ENCODE measurements at places on chromosomes 7 and 10.

GRCh38 chr10:60140651-60141632 lies 234.6 kb upstream of the CCDC6 start:
- no peak for DNase-seq

- no peak for DNase-seq
Measured at GRCh38 chr10:22685926-22686325, 28.5 kb downstream of the PIP4K2A start.

DNA sequence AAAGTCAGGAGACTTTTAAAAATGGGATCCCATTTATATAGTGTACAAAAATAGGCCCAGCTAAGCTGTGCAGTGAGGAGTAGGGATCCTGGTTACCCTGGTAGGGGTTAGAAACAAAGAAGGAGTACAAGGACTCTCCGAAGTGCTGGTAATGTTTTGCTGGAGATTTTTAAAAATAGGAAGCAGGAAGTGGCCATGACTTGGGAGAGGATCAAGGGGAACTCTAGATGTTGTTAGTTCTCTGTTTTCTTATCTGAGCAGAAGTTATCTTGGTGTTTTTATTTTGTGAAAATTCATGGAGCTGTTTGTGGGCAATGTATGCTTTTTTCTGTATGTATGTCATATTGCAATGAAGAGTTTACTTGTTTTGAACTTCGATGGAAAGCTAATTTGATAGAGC lies 373.9 kb downstream of the SFMBT2 start:
- DNase-seq, result no peak

DNA sequence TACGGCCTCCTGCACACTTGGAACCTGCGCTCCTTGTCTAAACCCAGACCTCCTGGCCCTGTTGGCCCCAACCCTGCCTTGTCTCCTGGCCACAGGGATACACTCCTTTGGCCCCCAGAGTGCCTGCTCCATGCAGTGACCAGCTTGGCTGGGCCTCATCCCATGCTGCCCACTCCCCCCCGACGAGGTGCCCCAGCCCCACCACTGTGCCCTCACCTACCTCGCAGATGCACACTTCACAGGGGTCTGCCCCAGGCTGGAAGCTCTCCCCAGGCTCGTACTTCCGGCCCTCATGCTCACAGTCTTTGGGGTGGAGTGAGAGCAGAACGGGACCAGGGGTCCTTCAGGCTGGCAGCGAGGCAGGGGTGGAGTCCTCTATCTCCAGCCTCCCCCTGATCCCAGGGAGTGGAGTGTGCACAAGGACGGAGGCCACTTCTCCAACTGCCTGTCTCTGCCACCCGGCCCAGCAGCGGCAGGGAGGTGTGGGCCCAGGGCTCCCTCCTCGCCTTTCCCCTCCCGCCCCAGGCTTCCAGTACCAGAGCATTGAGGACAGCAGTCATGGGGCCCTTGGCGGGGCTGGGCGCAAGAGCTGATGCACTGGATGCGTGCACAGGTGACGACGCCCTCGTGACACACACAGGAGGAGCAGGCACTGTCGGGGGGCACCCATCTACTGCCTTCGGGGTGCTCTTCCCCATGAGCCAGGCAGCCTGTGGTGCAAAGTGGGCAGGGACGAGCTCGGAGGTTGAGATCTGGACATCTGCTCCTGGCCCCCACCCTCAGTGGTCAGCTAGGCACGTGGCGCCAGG lies 22.1 kb downstream of the ATP6V1F start:
- no peak for DNase-seq

GRCh38 chr7:96589038-96589437 lies 120.6 kb downstream of the SEM1 start:
- DNase-seq, result no peak

DNA sequence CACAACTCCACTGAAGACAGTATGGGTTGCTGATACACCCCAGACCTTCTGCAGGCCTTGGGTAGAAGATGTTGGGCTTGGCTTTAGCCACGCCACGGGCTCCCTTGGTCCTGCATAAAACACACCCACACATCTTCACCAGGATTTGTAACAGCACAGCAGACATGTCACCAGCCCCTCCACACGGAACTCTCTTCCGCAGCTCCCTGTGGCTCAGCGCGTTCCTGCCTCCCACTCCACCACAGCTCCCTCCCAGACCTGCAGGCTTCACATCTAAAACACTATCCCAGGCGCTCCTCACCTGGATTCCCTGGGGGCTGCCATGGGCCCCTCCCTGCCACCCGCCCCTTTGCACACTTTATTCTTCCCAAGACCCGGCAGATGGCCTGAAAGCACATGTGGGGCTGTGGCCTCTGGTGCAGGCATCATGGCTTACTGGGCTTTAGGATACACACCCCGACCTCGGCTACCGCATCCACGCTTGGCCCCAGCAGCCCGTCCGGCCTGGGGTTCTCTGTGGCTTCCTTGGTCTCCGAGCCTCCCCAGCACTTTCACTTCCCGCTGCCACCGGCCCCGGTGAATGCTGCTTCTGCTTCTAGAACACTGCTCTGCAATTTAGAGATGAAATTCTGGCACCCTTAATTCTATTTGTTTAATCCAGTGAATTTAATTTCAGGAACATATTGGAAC lies 432.9 kb downstream of the DNAJB6 start:
- DNase-seq, result no peak

- DNase-seq, result peak; percentile 33
Measured at GRCh38 chr10:102113956-102114857, 6.0 kb downstream of the LDB1 start.

DNA sequence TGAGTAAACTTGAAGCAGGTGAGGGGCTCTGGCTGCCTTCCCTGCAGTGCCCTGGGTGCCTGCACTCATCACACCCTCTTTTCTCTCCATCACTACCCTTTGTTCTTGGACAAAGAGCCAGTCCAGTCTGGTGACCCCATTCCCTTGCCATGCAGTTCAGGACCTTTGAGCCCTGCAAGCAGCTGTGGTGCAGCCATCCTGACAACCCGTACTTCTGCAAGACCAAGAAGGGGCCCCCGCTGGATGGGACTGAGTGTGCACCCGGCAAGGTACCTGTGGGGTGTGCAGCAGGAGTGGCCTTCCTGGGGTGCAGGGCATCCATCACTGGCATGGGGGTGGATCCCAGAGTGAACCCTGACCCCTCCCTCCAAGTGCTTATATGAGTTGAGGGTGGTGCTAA lies 48.7 kb downstream of the TBATA start:
- DNase-seq, result no peak

DNA sequence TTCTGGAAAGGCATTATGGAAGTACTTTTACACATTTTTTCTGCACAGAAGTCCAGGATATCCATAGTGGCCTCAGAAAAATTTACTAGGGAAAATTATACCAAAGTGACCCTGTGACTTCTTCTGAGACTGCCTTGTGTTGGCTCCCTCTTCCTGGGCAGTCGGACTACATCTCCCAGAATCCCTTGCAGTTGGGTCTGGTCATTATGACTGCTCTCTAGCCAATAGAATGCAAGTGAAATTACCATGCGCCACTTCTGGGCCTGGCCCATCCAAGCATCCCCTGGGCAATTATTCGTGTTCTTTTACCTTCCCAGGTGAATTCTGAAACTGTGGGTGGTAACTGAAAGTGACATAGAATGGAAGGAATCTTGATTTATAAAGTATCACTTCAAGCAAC lies 430.9 kb downstream of the ACTR3B start:
- peak; percentile 16 for DNase-seq

DNA sequence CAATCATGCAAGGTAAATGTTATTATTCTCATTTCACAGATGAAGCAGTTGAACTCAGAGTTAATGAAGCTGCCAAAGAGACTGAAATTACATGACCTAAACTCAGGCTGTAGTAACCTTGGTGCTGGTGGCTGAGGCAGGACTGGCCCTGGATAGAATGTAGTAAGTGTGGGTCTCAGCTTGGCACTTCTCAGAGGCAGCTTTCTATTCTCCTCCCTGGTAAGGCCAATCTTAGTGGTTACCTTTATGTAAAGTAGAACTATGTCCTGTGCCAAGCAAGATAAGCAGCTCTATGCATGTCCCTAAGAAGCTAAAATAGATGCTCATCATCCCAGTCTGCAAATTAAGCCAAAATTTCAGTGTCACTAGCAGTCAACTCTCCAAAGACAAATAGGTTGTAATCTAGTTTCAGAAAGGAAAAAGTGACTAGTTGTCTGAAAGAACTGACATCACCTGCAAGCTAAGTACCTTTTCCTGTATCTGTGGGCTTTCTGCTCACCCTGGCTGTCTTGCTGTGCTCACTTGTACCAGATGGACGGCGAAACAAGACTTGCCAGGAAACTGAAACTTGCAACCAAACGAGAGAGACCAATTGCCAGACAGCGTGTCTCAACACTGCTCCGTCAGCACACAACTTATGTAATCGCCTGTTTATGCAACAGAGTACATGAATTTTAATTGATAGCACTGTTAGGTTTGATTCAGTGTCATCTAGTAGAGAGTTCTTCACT lies 43.7 kb downstream of the CH25H start:
- DNase-seq, result peak; percentile 35

- no peak for DNase-seq
Measured at GRCh38 chr7:53596230-53596629, 560.8 kb downstream of the POM121L12 start.

- DNase-seq, result no peak
Measured at GRCh38 chr10:19209319-19209718, 160.7 kb downstream of the MALRD1 start.

- DNase-seq, result no peak
Measured at GRCh38 chr7:129610709-129611245, 743 bp upstream of the NRF1 start.

DNA sequence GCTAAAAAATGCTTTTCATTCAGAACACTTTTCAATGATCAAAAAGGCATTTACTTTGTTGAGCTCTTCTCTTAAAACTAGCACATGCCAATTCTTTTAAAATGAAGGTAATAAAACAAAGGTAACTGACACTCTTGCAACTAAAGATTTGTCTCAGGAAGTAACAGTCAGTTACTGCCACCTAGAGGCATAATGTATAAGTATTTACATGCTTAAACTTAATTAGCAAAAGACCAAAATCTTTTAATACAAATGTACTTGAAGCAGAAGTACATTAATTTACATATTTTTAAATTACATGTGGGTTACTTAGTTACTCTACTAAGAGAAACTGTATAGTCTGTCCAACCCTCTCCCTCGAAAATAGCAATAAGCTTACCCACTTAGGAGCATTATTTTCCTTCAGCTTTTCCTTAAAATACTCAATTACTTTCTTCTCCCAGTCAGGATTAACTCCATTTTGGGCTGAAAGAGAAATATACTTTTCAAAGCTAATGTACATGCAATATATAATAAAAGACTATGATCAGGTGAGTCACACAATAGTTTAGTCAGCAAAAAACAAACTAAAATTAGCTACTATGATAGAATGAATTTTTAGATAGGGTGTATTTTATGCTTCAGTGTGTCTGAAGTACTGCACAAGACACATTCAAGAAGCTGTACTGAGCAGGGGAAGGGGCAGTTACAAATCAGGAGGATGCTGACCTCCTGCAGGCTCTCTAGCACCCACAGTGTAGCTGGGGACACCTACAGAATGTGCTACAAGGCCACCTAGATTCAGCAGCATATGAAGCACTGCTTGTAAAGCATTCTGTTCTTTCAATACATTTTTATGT lies 13.0 kb downstream of the MCMBP start:
- no peak for DNase-seq

DNA sequence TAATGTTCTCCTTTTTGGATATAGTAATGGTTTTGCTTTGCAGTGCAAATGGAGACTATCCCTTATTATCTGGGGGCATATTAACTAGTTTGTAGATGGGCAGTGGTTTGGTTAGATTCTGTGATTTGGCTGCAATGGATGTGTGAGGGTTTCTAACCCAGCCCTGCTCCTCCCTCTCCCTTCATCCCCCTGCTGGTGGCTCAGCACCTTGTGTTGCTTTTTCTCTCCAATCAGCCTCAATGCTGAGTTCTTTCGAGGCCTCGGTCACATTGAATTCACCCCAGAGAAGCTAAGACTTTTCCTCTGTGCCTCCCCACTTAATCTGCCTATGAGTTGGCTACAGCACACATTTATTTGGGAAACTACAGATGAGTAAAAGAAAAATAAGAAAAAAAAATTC lies 120.0 kb downstream of the MALRD1 start:
- DNase-seq, result no peak

DNA sequence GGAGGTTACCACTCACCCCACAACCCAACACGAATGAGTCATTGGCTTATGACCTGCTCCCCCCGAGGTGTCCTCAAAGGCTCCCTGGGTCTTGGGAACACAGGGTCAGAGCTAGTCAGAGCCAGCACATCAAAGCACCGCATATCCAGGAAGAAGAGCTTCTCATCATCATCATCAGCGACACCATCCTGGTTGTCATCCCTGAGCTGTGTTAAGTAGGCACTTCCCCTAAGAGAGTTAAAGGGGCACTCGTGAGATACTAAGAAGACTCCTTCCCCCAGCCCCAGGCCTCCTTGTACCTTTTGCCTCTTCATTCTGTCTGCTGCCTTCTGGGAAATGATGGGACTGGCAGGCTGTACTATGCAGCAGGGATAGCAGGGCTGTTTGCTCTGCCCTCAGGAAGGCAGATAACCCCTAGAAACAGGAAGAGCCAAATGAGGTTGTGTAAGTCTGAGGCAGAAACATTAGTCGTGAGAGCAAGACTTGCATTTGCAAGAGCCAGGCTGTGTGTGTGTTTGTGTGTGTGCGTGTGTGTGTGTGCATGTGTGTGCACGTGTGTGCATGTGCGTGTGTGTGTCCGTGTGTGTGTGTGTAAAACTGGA lies 11.1 kb upstream of the CPA1 start:
- DNase-seq, result no peak

- DNase-seq, result no peak
Measured at GRCh38 chr7:139821349-139822105, 7.5 kb upstream of the TBXAS1 start.

DNA sequence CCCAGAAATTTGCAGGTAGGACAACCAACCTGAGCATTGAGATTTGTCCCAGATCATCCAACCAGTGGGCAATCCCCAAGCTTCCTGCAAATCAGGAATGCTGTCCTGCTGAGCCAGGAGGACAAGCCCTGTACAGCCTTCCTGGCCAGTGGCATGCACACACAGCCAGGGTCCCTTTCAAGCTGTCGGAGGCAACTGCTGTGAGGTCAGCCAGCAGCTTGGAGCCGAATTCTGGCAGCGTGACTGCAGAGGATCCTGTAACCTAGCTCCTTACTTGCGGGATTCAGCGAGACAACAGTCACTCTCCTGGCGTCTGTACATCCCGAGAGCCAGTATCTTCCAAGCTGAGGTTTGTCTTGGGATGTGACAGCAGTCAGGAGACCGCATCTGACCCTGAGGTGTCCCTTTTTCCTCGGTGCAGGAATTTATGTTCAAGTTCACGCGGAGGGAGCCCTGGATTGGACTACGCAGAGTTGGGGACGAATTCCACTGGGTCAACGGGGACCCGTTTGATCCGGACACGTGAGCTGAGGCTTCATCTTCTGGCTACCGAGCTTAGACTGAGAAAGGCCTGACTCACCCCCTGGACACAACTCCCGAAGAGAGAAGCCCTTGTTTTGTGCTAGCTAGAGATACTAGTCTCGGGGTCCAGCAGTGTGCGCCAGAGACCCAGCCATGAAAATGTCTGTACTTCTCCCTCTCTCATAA lies 18.3 kb downstream of the CLEC2L start:
- DNase-seq, result no peak

GRCh38 chr10:6399231-6399741 lies 180.8 kb downstream of the PRKCQ start:
- no peak for DNase-seq

- no peak for DNase-seq
Measured at GRCh38 chr7:33821970-33822369, 83.4 kb upstream of the BMPER start.

All from stomach (tissue), 19 donors.